Hepatic stellate cell (primary cell): ENCODE measurements at places on chromosomes 2 and 18.

DNA sequence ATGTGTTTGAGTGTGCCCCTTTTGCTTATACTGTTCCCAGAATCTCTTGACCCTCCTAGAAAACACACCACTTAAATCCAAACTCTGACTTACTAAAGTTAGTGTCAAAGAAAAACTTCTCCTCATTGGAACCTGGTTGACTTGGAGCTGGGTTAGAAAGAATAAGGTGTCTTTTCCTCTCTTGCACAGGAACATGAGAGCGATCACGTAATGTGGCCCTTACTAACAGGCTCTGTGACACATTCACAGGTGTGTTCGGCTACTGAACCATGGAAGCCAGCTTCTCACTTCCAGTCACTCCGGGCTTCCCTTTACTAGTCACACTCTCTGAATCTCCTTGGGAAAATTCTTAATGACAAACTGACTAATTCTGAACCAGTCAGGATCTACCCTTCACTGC lies 5.4 kb upstream of the POU3F3 start:
- DNase-seq = no peak

DNA sequence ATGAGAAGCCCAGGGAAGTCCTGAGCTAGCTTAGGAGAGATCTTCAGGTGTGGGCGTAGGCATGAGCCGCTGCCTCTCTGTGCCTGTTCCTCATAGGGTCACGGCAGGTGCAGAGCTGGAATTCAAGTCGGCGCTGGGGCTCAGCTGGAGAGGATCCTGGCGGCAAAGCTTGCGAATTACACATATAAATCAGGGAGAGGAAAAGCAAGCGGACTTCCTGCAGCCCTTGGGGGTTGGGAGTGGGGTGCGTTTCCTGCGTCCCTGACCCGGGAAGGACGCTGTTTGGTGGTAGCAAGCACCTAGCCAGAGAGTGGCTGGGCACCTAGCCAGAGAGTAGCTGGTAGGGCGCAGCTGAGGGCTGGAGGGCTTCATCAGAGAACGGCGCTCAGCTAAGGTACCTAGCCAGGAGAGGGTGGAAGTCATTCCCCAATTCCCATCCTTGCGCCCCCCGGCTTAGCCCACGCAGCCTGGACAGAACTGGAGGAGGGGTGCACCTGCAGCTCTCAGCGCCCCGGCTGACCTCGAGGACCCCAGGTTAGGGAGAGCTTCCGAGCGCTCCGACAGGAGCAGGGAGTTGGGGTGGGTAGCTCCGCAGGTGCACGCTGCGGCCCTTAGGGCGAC lies 459 bp upstream of the EFR3B start:
- peak; percentile 67 for DNase-seq

GRCh38 chr2:240624011-240624949 lies 1.0 kb upstream of the GPR35 start:
- no peak for DNase-seq

GRCh38 chr2:43636621-43637020 lies 439 bp upstream of the PLEKHH2 start:
- DNase-seq = no peak

DNA sequence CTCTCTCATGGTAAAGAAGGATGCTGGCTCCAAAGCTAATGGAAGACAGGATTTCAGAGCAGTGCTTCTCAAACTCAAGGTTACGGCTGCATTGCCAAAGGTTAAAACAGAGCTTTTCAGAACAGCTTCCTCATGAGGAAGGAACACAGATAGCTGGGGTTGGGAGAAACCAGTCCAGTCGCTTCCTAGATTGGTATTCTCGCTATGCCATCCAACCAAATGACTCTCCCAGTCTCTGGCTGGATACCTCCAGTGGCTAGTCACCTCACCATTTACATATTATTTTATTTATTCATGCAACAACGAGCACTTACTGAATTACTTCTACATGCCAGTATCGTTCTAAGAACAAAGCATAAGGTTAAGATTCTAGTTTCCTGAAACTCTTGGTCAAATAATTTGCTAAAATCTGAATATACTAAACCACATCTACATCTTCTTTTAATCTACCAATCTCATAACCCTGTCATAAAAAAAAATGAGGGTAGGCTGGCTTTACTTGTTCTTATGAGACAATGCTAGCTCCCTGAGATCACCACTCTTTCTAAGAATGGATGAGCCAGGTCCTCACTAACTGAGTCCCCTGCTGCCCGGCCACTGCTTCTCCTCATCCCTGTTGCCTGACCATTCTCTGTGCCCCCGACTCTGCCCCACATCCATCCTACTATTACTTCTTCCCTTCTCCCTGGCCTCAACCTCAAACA lies 20.4 kb downstream of the KDSR start:
- DNase-seq = no peak

DNA sequence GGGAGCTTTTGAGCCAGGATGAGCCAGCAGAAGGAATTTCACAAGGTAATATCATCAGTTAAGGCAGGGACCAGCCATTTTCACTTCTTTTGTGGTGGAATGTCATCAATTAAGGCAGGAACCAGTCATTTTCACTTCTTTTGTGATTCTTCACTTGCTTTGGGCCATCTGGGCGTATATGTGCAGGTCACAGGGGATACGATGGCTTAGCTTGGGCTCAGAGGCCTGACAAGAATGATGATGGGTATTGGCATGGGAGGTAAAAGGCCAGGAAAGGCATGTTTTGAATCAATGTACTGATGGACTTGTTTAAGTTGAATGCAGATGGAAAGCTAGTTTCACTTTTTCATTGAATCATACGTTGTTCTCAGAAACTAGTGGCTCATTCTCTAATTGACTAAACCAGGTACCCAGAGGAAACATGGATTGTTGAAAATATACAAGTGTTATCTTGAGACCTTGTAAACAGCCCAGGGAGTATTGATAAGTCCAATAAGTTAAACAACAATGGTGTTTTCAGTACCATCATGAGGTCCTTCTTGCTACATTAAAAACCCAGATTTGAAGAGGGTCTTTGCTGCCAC lies 1672.5 kb upstream of the DDX18 start:
- DNase-seq = no peak

- peak; percentile 20 for DNase-seq
Observed at GRCh38 chr2:138373993-138374408, 127.6 kb upstream of the SPOPL start.

- DNase-seq = no peak
Observed at GRCh38 chr2:211068108-211068780, 511.8 kb downstream of the CPS1 start.

DNA sequence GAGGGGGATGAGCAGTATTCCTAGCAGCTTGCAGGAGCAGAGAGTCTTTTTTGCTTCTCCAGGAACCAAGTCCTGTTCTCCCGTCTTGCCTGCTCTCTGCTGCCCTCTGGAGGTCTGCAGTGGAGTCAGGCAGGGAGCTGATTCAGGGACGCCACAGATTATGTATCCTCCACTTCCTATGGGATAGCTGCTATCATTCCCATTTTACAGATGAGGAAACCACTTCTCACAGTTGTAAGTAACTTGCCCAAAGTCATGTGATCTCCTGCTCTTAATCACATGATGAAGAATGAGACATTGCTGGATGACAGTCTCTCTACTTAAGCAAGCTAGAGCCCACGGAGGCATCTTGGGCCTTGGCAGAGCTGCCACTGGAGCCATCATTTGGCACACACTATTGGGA lies 8.3 kb downstream of the SLC4A5 start:
- DNase-seq = peak; percentile 59

GRCh38 chr2:191451116-191451515 lies 205.9 kb downstream of the MYO1B start:
- no peak for DNase-seq

- DNase-seq = no peak
Observed at GRCh38 chr2:12045864-12046291, 299.4 kb downstream of the LPIN1 start.

DNA sequence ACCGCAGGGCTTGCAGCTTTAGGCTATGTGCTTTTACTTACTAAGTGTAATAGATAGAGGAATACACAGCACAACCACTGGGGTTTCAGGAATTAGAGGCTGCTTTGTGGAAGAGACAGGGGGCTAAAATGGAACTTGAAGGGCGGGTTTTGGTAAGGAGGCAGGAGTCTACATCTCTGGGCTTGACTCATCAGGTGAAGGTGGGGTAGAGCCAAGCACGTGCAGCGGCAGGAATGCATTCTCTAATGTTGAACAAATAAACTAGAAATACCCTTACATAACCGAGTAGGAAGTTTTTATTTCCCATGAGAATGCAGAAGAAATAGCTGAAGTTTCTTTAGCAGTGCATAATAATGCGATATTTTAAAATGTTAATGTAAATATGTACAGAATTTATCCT lies 673.8 kb upstream of the SALL3 start:
- DNase-seq = no peak

DNA sequence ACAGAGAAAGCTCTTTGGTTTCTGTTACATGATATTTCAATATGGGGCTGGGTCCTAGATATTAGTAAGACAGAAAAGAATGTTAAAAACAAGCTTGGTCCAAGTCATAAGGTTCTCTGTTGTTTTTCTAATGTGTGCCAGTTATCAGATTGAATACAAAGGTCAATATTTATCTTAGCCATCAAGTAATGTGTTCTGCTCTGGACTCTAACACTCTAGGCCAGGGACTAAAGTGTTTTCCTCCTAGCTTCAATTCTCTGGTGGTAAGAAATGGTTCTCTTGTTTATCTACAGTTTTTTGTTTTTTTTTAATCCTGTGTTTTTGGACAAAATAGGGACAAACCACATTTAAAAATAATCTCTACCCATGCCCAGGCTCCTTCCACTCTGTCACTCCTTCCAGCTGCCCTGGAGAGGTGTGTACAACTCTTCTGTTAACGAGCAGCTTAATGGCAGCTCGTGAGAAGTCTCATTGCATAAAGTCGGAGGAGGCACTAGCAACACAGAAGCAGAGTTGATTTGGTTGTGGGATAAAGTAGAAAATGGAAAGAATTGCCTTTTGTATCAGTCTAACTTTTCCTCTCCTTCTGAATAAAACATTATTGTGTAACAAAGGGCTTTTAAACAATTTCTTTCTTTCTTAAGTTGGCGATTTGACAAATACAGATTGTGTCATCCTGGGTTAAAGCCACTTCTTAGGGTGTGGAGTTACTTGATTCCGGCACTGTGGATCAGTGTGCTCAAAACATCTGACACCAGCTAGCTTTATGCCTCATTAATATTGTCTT lies 8.0 kb upstream of the SESTD1 start:
- DNase-seq = no peak

DNA sequence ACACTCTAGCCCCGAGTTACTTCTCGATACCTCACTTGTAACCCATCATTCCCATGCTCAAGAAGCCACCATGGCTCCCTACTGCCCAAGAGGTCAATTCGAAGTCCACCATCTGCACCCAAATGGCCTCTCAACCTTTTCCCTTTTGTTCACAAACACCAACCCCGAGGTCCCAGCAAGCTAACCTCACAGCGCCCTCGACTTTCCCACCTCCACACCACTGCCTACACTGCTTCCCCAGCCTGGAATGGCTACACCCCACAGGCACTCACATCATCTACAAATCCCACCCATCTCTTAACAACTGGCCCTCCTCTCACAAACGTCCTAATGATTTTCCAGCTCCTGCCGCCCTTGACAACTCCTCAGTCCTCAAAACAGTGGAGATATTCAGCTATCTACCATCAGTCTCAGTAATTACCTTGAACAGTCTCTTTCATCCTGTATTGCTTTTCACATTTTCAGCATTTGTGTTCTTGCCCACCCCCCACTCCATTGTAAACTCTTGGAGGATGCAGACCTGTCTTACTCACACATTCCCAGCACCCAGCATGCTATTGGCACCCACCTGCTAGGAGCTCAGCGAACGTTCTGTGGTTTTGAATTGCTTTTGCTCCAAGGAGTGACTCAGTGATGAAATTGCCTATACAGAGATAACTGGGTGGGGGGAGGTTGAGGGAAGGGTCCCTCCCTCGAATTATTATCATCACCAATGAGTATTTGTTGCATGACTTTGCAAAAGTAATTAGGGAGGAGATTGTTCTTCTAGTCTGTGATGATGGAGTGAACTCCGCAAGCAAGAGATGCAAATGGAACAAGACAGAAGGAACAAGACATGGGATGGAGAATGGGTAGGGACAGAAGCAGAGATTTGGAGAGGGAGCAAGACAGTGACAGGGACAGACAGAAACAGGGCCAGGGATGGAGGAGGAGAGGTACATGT lies 106.8 kb downstream of the CYP26B1 start:
- DNase-seq = no peak

GRCh38 chr2:26809876-26810577 lies 24.2 kb downstream of the CENPA start:
- DNase-seq = no peak

DNA sequence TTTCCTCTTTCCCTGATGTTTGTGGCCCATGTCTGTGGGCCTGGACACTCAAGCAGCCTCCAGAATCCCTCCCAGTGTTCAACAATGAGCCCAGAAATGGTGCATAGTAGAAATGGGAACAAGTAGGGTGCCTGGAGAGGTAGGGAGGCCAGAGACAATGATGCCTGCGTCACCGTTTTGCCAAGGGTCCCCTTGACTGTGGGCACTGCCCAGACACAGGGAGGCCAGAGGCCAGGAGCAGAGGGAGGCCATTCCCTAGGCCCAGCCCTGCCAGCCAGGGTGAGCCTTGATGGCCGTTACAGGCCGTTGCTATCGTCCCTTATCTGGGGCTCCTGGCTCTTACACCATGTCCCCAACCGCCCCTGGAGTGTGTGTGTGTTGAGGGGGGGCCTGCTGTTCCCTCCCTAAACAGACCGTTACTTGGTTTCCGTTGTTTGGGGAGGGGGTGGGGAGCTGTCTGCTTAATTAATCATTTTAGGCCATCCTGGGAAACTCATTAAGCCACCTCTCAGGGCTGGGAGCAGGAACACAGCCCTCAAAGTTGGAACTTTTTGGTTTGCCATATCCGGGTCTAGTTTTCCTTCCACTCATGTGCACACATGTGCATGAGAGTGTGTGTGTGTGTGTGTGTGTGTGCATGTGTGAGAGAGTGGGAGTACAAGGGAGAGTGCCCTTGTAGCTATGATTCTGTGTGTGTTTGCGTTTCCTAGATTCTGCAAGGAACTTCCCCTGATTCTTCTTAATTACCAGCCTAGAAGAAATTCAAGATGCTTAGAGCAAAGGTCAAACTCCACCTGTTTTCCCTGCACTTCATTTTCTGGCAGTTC lies 135.2 kb upstream of the HAAO start:
- no peak for DNase-seq

GRCh38 chr18:79815657-79816056 lies 17.9 kb downstream of the KCNG2 start:
- DNase-seq = no peak

GRCh38 chr2:190628591-190629319 lies 20.1 kb upstream of the NAB1 start:
- no peak for DNase-seq

GRCh38 chr2:76478266-76479035 lies 767.7 kb upstream of the GCFC2 start:
- DNase-seq = no peak

GRCh38 chr2:209875270-209875669 lies 103.6 kb downstream of the UNC80 start:
- DNase-seq = no peak

DNA sequence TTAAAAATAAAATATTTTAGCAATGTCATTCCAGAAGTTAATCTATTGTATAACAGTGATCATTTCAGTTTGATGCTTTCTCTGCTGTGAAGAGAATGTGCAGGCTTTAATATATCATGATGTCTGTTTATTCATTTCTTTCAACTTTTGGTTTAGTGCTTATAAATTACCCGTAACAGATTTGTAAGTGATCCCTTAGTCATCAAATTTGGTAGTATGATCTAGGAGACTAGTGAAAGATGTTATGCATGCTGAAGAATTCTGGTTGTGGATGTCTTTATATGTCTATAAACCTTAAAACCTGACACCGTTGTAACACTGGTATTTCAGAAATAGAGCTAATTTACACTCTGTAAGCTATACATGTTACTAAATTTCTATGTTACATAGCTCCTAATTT lies 260.4 kb downstream of the CPS1 start:
- no peak for DNase-seq
